K562 (cell line): ENCODE measurements at places on chromosomes 6 and 20. TPM values are rescaled to one million over a fixed set of nuclear protein-coding genes. Genes with fewer than 3 reads are reported as not detected.

The TCF21 gene
- polyA plus RNA-seq: not detected in 2 replicates

The CAP2 gene
- polyA plus RNA-seq: not detected in 2 replicates

The SLC17A3 gene
- polyA plus RNA-seq: not detected in 2 replicates

The GABBR1 gene
- 42.1 and 48.3 TPM in 2 replicates for polyA plus RNA-seq

The BHLHE23 gene
- polyA plus RNA-seq: not detected in 2 replicates

- no peak for DNase-seq
These were observed 172.2 kb downstream of the CDC5L start for GRCh38 chr6:44559486-44560270.

GRCh38 chr20:2022163-2022562, 28.3 kb upstream of the PDYN start:
- no peak for DNase-seq

DNA sequence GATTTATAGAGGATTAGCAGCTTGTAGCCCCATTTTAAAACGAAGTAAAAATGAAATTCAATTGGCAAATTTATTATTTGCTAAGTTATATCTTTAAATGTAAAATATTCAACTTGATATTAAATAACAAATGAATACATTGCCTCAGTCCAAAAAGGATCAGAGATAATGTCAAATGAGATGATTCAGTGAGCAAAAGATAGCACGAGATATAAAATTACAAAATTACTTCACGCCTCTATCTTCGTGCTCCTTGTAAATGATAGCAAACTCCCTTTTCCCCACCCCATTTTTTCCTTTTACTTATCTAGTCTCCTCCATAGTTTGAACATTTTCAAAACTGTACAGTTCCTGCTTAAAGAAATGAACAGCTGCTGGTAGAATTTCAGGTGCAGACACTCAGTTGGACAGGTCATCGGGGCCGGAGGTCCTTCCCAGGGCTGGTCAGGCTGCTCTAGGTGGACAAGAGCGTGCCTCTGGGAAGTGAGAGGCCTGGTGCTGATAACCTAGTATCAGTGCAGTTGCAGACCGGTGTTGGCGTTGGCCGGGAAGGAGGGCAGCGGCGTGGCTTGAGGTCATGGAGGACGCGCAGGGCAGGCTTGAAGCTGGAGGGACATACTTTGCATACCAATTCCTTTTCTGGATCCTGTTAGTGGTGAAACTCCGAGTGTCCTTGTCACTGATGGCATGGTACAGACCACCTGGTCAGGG, 83.9 kb downstream of the CDC5L start:
- DNase-seq: peak; percentile 93

DNA sequence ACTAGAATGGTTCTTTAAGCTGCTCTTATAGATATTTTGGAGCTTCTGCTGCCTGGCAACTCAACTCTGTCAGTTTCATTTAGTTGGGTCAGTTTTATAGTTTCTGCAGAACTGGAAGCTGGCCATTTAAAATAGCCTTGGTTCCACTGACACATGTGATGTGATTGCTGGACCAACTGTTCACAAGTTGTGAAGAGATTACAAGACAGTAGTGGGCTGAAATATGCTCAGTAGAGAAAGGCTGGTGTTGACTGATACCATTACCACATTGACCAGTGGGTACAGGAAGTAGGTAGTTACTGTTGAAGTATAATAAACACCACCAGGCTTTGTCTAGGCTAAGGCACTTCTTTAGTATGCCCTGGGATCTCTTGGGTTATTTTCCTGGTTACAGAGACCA, 39.0 kb downstream of the BCKDHB start:
- no peak for DNase-seq

DNA sequence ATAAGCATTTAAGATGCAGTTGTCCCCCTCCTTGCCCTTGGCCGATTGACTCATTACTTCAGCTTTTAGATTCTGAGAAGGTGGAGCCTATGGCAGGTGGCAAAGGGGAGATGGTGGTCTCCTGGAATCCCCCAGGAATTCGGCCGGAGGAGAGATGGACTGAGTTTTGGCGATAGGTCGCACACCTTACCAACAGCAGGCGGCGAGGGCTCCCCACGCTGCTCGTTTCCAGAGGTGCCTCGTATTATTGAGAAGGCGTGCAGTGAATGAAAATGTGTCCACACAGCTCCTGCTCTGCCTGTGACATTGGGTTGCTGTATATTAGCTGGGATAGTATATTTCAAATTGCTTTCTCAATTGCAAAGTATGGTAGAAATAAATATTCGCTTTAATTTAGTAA, 224.5 kb downstream of the ARID1B start:
- no peak for DNase-seq

DNA sequence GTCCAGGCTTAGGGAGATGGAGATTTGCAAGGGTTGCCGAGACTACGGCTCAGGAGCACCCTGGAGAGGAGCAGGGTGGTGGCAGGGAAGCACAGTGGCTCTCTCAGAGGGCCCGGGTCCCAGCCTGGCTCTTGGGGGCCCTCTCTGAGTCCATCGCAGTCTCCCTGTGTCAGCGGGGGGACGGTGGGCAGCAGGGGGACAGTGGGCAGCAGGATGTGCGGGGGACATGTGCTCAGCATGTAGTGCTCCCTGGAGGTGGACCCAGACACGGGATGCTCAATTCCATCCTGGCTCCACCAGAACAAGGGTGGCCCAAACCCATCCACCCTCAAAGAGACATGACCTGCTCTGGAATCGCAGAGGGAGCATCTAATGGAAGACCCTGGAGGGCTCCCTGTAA, 43.0 kb upstream of the ZBP1 start:
- no peak for DNase-seq

DNA sequence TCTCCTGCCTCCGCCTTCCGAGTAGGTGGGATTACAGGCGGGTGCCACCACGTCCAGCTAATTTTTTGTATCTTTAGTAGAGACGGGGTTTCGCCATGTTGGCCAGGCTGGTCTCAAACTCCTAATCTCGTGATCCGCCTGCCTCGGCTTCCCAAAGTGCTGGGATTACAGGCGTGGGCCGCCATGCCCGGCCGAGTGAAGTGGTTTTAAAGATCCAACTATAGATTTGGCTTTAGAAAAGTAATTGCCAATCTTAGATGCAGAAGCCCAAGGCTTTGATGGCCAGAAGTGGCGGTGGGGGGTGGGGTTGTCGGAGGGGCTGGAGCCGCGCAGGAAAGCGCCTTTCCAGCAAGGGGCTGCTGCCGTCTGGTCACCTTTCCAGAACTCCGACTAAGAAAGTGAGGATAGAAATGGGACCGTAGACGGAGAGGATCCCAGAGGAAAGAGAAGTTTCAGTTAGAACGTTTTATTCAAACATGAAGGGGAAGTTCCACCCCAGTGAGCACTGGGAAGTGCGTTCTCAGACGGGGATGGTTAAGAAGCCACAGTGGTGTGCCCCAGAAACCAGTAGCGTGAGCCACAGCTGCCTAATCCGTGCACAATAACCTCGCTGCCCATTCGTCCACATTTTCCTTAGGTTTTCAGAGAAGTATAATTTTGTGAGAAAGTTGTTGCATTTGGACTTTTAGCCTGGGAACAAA, 69.7 kb downstream of the DLL1 start:
- DNase-seq: no peak

DNA sequence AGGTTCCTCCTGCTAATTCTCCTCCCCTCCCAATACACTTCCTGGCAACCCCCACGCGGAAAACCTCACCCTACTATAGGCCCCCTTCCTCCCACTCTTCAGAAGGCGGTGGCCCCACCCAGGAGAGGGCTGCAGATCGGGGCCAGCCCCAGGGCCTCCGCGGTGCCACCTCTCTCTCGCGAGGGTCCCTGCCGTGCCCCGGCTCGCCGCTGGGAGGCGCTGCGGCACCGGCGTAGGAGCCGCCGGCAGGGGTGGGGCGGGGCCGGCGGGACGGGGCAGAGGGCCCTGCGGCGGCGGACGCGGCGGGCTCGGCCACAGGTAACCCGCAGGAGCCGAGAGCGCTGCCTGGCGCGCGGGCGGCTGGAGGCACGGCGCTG, at the start of gene ANKRD6:
Gene ANKRD6, plus strand, starts transcription at position 278 of the 377 bp plus-strand sequence. CDS start 133,825 bp downstream, outside the sequence.
- DNase-seq: peak; percentile 72

- no peak for DNase-seq
These were observed 159.2 kb downstream of the SYCP2 start for GRCh38 chr20:59774204-59774641.

GRCh38 chr6:130934848-130935585, 107.8 kb downstream of the SMLR1 start:
- no peak for DNase-seq

DNA sequence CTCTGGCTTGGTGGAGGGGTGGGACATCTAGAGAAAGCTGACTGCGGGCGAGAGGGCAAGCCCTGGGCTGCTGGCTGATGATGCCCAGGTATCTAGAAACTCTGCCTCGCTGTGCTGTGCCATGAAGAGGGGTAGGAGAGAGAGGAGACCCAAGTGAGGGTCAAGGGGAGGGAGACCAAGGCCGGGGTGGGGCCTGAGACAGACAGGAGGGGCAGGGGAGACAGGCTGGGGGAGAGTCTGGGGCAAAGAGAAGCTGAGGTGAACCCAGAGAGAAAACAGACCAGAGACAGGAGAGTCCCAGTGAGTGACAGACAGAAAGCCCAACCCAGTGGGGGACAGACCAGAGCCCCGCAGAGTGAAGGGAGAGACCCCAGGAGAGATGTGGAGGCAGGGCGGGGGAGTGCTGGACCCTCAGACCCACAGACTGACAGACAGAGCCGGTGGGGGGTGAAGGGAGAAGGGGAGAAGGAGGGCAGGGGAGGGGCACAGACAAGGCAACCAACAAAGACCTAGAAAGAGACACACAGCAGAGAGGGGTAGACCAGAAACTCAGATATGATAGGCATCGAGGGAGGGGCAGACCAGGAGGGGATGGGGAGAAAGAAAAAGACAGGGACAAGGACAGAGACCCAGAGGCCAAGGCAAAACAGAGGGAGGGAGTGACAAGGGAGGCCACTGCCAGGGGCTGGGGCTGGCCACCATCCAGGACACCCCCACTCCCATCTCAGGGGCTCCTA, 5.9 kb downstream of the TEAD3 start:
- no peak for DNase-seq

- no peak for DNase-seq
These were observed 17.8 kb upstream of the CST9L start for GRCh38 chr20:23585808-23586734.

DNA sequence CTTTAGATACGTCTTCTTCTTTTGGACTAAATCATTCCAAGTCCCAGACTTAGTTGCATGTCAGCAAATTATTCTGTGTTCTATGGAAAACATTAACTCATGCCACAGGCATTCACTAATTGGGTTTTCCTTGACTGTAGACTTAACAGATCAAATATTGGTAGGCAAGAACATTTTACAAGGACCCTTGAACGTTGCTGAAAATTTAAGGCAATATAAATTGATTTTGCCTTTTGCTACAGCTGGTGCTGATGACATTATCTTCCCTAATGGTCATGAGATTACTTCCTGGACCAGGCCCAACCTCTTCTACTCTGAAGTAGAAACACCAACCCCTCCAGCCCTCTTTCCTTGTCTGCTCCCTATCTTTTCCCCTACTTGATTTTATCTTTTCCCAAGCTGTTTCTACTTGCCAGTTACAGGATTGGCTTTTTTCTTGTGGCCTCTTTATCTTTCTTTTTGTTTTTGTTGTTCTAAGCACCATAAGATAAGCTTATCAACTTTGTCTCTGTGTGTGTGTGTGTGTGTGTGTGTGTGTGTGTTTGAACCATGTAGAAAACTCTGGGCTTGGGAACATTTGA, 514.0 kb upstream of the SOX4 start:
- DNase-seq: no peak

GRCh38 chr20:25037288-25038102, 20.4 kb downstream of the ACSS1 start:
- no peak for DNase-seq
